Motor neuron (in vitro differentiated cells): ENCODE measurements at places on chromosomes 1 and 21. TPM values are rescaled to one million over a fixed set of nuclear protein-coding genes. Genes with fewer than 3 reads are reported as not detected.

GRCh38 chr1:93801471-93801870 is 77.5 kb downstream of the DNTTIP2 start:
- no peak for ATAC-seq

Gene C1orf210
- 0.62 TPM in 1 of 2 replicates, not detected in the other for total RNA-seq

GRCh38 chr1:37890378-37891014 is 31.1 kb upstream of the MTF1 start:
- ATAC-seq = no peak

Gene CLCA1
- not detected in 2 replicates for total RNA-seq

GRCh38 chr1:211893260-211893659 is 62.7 kb upstream of the LPGAT1 start:
- ATAC-seq = no peak
